MCF 10A (cell line): ENCODE measurements at places on chromosomes 1 and 21. TPM values are rescaled to one million over a fixed set of nuclear protein-coding genes. Genes with fewer than 3 reads are reported as not detected.

Gene KMO
- 1.2 and 1.8 TPM in 2 replicates for total RNA-seq

Gene FCRL6
- total RNA-seq, result not detected in 2 replicates

DNA sequence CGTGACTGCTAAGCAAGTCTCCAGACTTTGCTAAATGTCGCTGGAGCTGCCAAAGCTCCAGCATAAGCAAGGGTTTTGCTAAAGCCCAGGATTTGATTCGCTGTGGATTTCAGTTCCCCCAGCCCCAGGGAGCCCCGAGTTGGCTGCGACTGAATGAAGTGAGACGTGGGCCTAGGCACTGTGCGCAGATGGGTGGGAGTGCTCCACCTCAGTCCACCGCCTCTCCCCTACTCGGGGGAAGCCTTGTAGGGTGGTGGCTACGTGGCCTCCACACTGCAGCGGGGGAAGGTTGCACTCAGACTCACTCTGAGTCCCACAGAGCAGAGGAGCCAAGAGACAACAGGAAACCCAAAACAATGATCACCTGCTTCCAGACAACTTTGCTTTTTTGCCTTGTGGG lies 397.8 kb upstream of the VAMP3 start:
- H3K27me3 ChIP-seq, result no peaks in the 10 kb centered on the region
- no peak overlapping the region for H3K27ac ChIP-seq
- no peaks in the 10 kb centered on the region for H3K4me1 ChIP-seq
- H3K36me3 ChIP-seq, result no peaks in the 10 kb centered on the region
- H3K4me3 ChIP-seq, result no peak overlapping the region
- no peak for DNase-seq

DNA sequence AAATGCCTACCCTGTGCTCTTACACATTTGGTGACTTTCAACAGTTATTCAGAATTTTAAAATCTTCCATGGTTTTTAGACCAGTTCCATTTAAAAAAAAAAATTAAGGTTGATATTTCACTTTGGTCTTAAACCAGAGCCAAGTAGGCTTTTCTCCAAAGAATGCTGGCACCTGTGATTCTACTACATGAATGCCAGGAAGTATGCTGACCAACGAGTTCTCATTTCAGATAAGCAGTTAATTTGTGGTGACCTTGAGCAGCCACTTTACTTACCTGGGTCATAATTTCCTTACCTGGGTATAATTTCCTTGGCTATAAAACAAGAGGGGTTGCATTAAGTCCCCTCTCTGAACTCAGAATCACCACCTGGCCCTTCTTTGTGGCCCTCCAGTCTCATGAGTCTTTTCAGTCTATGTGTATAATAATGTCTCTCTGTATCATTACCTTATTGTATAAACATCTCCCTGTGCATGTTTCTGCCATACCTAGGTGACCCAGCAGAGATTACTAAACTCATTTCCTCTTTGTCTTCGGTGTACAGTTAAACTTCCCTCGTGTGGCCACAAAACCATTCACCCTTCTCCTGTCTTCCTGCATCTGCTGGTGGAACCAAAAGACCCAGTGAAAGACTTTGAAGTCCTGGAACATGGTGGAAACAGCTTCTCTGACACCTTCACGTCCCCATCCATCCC lies 139.1 kb upstream of the DPT start:
- no peak overlapping the region for H3K4me3 ChIP-seq
- no peak overlapping the region for H3K27ac ChIP-seq
- no peaks in the 10 kb centered on the region for H3K4me1 ChIP-seq
- DNase-seq, result no peak
- H3K27me3 ChIP-seq, result no peaks in the 10 kb centered on the region

GRCh38 chr1:39754906-39755504 lies 16.1 kb downstream of the OXCT2 start:
- H3K27ac ChIP-seq, result no peak overlapping the region
- H3K27me3 ChIP-seq, result no peaks in the 10 kb centered on the region
- DNase-seq, result no peak
- no peaks in the 10 kb centered on the region for H3K4me1 ChIP-seq

- H3K4me1 ChIP-seq, result peaks cover 16% of the 10 kb centered on the region
- no peak overlapping the region for H3K27ac ChIP-seq
- DNase-seq, result no peak
Observed at GRCh38 chr1:156700736-156701531, 4.4 kb downstream of the CRABP2 start.
